Right forelimb (tissue), 1 donor: ENCODE measurements at places on chromosomes 6 and 20.

- DNase-seq, result no peak
Measured at GRCh38 chr6:136467186-136467585, 83.0 kb downstream of the MAP7 start.

GRCh38 chr6:44253307-44254101 lies 3.8 kb downstream of the SLC35B2 start:
- no peak for DNase-seq

- DNase-seq, result no peak
Measured at GRCh38 chr6:33850869-33851541, 47.2 kb upstream of the MLN start.

DNA sequence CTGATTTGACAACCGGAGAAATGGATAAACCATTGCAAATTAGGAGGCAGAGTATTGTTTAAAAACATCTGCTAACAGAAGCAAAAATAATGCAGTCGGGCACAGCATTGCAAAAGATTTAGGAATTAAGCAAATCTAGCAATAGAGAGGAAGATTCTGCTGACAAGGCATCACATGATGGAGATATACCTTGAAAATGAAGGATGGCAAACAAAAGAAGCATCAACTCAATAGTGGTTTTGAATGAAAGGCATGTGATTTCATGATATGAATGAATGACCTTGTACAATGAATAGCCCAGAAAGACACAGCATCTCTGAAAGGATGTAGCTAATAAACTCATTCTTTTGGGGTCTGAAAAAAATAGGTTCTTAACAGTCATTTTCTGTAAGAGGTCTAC lies 8.6 kb upstream of the RBM39 start:
- no peak for DNase-seq

DNA sequence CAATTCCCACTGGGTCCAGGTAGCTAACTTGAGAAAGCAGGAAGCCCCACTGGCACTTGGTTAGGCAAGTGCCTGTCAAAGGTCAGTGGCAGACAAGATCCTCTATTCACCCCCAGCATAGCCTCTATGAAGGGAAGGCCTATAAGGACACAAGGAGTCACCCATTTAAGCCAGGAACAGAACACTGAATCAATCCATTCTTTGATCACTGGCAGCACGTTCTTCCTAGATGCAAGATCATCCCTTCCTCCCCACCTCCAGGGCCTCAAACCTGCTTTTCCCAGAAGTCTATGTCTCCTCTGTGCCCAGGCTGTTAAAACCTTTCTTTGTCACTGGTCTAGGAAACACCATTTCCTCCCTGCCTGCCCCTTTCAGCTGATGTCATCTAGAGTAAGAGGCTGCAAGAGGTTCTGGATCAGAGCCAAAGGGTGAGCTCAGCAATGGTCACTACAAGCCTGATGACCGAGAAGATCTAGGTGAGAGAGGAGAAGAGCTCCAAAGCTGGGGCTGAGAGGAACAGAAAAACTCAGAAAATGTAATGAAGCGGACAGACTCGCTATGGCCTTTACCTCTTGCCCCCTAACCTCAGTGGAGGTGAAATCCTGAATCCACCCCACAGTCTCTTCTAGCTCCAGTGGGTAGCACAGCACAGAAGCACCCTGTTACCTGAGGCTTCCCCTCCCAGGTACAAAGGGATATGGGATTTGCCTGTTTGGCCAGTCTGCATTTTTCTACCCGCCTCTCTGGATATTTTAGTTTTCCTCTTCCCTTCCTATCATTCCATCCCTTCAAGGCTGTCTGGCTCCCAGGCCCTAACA lies 1.8 kb downstream of the GTPBP2 start:
- DNase-seq, result peak; percentile 53

DNA sequence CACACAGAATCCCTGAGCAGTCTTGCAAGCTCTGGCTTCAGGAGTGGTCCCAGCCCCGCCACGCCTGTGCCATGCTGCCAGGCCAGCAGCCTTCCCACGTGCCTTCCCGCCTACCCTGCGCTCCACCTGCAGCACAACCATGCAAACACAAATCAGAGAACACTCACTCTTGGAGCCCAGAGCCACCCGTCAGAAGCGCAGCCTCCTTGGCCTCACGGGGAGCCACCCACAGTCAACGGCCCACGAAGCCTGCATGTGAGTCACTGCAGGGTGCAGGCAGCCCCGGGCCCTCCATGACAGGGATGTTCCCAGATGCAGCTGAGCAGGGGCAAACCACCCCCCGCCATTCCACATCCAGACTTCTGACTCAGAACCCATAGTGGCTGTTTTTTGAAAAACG lies 217.0 kb downstream of the DLL1 start:
- peak; percentile 24 for DNase-seq

GRCh38 chr6:45003387-45003786 lies 324.7 kb upstream of the RUNX2 start:
- no peak for DNase-seq

DNA sequence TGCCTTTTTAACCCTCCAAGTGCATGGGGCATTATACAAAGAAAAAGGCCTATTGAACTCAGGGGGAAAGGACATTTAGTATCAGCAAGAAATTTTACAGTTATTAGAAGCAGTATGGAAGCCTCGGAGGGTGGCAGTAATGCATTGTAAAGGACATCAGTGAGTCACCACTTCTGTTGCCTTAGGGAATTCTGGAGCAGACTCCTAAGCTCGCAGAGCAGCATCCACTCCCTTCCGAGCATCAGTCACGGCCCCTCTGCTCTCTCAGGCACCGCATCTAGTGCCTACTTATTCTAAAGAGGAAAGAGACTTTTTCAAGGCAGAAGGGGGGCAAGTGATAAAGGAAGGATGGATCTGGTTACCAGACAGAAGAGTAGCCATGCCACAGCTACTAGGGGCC lies 296.5 kb downstream of the RNGTT start:
- DNase-seq, result no peak

DNA sequence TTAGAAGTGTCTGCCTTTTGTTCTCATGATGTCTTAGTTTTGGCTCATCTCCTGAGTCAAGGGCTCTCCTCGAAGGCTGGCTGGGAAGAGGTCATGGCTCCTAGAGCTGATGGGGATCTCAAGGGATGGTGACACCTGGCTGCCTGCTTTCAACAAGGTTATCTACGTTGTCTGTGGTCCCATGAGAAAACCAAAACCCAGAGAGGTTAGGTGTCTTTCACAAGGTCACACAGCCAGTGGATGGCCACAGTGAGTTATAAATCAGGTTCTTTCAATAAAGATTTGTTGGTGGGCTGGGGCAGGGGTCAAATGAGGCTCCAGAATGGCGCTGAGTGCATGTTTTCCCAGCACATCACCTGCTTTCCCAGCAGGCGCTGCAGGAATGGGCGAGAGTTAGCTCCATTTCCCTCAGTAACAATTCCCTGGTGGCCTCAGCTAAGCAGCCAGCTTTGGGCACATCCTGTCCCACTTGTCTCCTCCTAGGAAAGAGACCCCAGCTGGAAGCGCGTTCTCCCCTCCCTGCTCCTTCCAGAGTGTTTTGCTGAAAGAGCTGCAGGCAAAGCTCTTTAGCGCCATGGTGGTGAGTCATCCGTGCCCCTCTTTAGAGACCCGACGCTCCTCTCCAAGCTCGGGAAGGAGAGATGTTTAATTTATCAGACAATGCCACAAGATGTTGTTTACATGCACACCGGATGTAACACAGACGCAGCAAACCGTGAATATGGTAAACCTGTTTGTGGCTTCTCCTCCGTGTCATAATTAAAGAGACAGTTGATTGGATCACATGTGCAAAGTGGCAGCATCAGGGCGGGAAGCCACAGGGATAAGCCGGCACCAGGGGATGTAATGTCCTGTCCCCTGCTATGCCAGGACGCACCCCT lies 109.7 kb downstream of the LRFN2 start:
- no peak for DNase-seq

GRCh38 chr6:41914869-41915530 lies 5.9 kb downstream of the MED20 start:
- no peak for DNase-seq

DNA sequence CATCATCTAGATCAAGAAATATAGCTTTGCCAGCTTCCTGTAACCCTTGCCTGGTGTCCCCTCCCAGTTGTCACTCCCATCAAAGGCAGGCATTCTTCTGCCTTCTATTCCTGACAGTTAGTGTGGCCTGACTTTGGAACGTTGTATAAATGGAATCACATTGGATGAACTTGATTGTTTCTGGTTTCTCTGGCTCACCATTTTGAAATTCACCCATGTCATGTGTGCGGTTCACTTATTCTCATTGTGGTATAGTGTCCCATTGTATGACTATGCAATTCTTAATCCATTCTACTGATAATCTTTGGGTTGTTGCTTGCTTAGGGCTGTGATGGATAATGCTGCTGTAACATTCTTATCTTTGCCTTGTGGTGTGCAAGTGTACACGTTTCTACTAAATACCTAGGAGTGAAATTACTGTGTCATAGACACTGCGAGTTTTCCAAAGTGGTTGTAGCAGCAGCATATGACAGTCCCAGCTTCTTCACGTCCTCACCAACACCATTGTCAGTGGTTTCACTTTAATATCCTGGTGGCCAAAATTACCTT lies 73.2 kb downstream of the VEGFA start:
- no peak for DNase-seq

DNA sequence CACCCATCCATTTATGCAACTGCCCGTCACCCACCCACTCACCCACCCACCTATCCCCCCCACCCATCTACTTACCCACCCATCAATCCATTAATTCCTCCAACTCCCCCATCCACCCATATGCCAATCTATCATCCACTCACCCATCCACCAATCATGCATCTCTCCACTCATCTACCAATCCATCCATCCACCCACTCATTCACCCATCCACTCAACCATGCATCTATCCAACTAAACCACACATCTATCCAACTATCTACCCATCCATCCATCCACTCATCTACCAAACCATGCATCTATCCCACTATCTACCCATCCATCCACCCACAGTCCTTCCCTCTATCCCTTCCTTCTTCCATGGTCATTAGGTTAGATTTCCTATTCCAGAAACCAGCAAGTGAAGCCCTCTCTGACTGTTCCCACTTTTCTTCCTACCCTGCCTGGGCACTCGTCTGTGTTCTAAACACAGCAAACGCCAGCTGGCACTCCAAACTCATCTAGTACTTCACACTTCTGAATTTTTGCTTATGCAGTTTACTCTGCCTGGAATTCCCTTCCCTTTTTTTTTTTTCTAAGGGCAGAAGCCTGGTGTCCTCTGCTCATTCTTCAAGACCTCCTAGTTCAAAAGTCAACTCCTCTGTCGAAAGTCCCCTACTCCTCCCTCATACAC lies 43.1 kb downstream of the ARHGAP40 start:
- DNase-seq, result no peak

GRCh38 chr6:55892749-55893357 lies 17.5 kb upstream of the BMP5 start:
- DNase-seq, result no peak

- DNase-seq, result no peak
Measured at GRCh38 chr6:6721606-6722005, 133.1 kb downstream of the LY86 start.

DNA sequence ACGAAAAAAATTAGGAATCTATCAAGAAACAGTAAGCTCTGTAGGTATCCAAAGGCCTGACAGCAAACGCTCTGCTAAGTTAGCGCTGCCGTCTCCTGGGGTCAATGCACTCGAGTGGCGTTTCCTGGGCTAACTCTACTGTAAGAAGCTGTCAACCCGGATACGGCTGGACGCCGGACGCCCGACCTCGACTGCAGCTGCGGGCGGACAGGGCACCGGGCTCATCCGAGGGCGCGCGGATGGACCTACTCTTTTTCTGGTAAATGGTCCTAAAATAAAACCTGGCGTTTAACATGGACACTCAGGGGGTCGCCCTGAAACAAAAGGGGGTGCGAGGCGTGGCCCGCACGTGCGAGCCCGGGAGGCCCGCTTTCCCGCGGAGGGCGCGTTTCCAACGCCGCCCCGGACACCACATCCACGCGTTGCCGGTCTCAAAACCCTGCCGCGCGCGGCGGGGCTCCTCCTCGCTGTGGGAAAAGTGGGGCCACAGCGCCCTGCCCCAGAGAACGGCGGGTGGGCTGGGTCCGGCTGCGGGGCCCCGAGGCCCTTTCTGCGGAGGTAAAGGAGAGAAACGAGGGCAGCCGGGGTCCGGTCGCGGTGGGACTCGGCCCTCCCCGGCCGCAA lies 537 bp downstream of the TCP1 start:
- peak; percentile 49 for DNase-seq

DNA sequence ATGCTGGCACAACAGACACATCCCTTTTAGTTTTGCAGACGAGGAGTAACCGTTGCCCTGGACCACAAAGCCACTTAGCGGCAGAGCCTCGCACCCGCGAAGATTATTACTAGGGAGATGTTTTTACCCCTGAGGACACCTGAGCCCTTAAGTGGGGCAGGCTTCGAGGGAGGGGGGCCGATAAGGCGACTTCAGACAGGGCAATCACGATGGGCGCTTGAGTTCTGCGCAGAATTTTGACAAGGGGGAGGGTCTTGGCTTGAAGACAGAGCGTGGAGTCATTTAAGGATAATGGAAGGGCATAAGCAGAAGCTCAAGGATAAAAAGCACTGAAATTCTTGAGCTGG lies 650 bp upstream of the TTK start:
- DNase-seq, result no peak
